Activated naive CD8-positive, alpha-beta T cell treated with anti-CD3 and anti-CD28 coated beads for 36 hours (primary cell): ENCODE measurements at places on chromosomes 2 and 18. TPM values are rescaled to one million over a fixed set of nuclear protein-coding genes. Genes with fewer than 3 reads are reported as not detected.

- H3K27ac ChIP-seq = no peak overlapping the region
- H3K4me3 ChIP-seq = no peak overlapping the region
- no peak for DNase-seq
These were observed 38.9 kb downstream of the TMEM17 start for GRCh38 chr2:62467100-62467474.

DNA sequence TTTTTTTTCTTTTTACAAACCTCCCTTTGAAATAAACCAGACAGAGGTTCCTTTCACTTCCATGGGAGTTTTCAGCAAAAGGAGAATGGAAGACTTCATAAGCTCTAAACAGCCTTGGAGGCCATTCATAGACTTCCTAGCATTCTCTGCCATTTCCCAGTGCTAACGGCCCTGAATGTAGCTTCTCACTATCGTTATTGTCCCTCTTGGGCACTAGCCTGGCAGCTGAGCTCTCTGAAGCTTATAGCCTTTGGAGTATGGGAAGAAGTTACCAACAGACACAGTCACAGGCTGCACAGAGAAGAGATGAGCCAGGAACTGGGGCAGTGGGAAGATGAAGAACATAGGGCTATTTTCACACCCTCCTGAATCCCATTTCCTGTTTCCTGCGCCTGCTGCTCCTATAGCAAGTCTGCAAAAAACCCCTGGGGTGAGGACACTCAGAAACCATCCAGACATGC lies 29.1 kb upstream of the EPC2 start:
- no peaks in the 10 kb centered on the region for H3K36me3 ChIP-seq
- peaks cover 23% of the 10 kb centered on the region for H3K4me1 ChIP-seq
- no peak overlapping the region for H3K4me3 ChIP-seq
- DNase-seq = no peak
- H3K27me3 ChIP-seq = no peaks in the 10 kb centered on the region

Gene SLC11A1
- total RNA-seq = 0.08 TPM

Gene MCFD2
- 41.2 TPM for total RNA-seq

Gene CTDSP1
- 67.8 TPM for total RNA-seq

DNA sequence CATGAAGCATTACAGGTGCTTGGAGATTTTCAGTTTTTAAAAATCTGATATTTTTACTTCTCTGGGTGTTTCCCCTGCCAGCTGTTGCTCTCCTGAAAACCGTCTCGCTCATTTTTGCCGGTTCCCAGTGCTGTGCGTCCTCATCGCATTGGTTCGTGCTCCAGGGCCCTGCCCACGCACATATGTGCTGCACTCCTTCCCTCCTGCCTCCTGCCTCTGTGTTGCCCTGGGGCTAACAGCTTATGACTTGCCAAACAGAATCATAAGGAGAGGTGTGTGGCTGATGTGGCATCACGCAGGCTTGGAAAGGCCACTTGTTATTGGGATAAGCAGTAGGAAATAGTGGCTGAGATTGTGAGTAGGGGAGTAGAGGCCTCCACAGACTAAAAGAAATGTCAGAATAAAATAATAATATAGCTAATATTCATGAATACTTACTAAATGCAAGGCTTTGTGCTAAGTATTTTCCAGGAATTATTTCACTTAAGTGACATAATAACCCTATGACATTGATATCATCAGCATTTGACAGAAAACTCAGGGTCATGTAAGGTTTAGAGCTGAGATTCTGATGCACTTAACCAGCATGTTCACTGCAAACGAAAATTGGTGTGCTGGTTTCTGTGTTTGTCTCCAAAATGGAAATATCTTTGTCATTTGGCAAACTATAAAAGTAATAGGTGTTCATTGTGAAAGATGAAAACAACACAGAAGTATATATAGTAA lies 53.5 kb downstream of the SLC4A1AP start:
- H3K27ac ChIP-seq = no peak overlapping the region
- H3K27me3 ChIP-seq = peaks cover 20% of the 10 kb centered on the region
- no peak overlapping the region for H3K4me3 ChIP-seq
- DNase-seq = no peak
- no peaks in the 10 kb centered on the region for H3K36me3 ChIP-seq
